ENCODE measurements at places on chromosomes 11 and 22.
A peak's percentile ranks its signal among the peaks of the same experiment; 100 is the strongest.

DNA sequence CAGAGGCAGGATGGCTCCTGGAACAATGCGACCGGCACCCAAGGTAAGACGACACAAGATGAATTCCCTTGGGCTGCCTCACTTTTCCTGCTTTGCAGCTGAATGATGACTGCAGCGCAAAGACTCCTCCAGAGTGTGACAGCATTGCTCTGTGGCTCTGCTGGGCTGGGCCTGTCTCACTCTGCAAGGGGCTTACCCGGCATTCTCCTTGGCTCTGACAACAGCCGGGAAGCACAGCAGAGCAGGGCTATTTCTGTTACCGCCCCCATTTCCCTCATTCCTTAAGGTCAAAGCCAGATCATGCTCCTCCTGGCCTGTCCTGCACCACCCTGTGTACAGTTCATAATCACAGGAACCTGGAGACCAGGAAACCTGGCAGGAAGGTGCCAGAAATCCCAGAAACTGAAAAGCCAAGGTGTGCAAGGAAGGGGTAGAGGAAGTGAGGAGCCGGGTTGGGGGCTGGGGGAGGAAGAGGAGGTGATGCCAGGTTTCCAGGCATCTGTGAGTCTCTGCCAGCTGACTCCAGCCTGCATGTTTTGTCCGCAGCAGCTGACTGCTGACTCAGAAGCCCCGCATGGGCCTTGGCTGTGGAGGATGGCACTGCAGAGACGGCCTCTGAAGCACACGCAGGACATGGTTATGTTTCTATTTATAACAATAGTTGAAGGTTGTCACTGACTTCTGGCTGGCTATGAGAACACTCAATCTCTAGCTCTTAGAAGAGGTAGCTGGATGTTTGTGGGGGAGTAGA, 113.6 kb downstream of the MICAL3 start:
- DNase-seq = no peak

- DNase-seq = peak; percentile 57
Measured at GRCh38 chr22:29769723-29770321, 2.7 kb downstream of the UQCR10 start.

DNA sequence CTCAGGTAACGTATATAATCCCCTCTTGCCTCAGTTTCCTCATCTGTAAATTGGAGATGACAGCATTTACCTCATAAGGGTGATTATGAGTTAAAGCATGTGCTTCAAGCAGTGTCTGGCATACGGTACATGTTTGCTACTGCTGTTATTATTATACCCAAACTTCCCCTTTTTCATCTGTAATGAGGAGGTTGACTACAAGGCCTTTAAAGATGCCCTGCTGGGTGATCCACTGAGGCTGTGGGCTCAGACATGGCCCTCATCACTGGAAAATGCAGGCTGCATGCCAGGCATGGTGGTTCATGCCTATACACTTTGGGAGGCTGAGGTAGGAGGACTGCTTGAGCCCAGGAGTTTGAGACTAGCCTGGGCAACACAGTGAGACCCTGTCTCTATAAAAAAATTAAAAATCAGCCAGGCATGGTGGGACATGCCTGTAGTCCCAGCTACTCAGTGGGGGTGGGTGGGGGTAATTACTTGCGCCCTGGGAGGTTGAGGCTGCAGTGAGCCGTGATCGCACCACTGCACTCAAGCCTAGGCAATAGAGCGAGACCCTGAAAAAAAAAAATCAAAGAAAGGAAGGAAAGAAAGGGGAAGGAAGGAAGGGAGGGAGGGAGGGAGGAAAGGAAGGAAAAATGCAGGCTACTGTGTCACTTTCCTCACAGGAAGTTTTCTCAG, 4.3 kb downstream of the PIK3IP1 start:
- no peak for DNase-seq

DNA sequence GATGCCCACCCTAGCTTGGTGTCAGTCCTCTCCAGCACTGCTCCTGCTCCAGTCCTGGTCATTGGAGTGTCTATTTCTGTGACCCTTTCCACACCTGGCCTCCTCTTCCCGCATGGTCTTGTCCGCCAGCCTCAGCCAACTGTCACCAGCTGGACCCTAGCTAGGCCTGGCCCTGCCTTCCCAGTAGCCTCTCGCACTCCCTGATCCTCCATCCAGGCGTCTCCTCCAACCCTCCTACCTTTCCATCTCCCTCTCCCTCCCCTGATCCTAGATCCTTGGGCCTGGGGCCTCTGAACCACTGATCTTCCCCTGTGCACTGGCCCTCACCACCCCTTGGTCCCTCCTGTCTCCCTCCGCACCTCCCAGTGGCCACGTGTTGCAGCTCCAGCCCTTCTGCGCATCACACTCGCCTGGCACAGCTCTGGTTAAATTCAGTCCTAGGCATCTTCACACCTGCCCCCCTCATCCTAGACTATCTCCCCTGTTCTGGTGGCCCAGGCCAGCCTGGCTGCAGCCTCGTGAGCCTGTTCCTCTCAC, 9.9 kb downstream of the SYNGR1 start:
- no peak for DNase-seq

GRCh38 chr11:75272391-75272790, 31.8 kb downstream of the TPBGL start:
- no peak for DNase-seq

GRCh38 chr11:57432714-57433163, 5.8 kb upstream of the SLC43A3 start:
- peak; percentile 46 for DNase-seq

GRCh38 chr11:92387859-92388258, 163.2 kb downstream of the FAT3 start:
- DNase-seq = no peak

DNA sequence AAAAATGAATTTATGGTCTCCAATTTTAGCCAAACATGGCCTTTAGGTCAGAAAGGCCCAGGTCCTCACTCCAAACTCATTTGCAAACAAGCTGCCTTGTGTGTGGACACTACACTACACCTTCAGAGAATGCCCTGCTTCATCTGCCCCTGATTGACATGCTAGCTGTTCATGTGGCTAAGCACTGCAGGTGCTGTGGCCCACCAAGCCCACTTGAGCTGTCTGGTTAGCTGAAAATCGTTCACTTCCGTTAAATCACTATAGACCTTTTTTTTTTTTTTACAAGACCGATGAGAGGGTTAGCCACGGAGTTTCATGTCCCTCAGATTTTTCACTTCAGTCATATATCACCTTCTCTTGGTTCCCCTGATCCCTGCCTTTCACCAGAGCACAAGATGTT, 39.3 kb downstream of the NF2 start:
- DNase-seq = no peak

GRCh38 chr11:69876013-69876412, 56.8 kb upstream of the FGF3 start:
- no peak for DNase-seq

Data from DMS79 treated with DMSO at 0.1 percent for 48 hours (cell line).